ENCODE measurements at places on chromosomes 1 and 21.

- DNase-seq = no peak
Measured at GRCh38 chr1:44655609-44656008, 18.7 kb downstream of the TMEM53 start.

DNA sequence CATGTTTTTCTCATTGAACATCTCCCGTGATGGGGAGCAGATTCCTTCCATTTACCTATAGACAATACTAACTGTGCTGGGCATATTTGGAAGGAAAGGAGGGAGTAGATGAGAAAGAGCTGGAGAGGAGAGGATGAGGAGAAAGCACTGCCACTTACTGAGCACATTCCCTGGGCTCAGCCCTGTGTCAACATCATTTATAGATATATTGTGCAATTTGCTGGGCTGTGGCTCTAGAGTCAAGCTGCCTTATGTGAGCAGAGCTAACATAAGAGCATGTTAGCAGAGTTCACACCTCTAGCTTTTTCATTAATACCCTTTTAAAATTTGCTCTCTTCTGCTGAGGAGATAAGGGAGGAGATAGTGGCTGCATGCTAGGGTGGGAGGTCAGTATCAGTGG lies 22.3 kb upstream of the CD53 start:
- no peak for DNase-seq

DNA sequence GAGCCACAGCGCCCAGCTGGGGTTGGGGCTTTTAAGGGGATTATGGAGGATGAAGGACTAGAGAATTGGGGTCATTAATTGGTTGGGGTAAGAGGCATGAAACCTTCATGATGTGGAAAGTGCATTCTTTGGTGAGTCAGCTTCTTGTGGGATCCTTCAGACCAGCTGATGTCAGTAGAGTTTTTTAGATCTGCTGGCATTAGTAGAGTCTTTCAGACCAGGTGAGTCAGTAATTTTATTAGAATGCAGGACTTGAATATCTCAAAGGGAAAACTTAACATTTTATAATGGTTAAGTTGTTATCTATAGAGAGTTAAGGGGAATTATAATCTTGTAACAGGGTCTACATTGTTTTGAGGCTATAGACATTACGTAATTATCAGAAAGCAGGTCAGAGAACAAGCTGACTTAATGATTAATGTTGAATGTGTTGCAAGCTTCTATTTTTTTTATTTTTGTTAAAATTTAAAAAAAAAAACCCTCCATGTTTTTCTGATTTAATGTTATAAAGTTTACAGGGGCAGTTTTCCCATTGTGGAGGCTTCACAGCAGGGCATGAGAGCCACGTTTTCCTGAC lies 160.9 kb upstream of the FMN2 start:
- DNase-seq = no peak

GRCh38 chr1:62688687-62689085 lies 500 bp upstream of the DOCK7 start:
- DNase-seq = no peak

DNA sequence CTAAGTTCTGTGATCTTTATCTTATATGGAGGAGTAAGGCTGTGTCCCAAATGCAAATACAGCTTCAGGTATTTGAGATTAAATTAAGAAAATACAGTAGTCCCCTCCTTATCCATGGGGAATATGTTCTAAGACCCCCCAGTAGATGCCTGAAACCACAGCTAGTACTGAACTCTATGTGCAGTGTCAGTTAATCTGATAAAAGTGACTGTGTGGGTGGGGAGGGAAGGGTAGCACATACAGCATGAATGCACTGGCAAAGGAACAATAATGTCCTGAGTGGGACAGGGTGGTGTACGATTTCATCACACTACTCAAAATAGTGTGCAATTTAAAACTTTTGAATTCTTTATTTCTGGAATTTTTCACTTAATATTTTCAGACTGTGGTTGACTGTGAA lies 83.1 kb downstream of the HS2ST1 start:
- DNase-seq = no peak

GRCh38 chr1:34839526-34840305 lies 19.8 kb downstream of the SMIM12 start:
- no peak for DNase-seq

GRCh38 chr1:13826591-13826990 lies 126.6 kb downstream of the PRDM2 start:
- DNase-seq = no peak
